ENCODE measurements at places on chromosomes 7 and 10.

DNA sequence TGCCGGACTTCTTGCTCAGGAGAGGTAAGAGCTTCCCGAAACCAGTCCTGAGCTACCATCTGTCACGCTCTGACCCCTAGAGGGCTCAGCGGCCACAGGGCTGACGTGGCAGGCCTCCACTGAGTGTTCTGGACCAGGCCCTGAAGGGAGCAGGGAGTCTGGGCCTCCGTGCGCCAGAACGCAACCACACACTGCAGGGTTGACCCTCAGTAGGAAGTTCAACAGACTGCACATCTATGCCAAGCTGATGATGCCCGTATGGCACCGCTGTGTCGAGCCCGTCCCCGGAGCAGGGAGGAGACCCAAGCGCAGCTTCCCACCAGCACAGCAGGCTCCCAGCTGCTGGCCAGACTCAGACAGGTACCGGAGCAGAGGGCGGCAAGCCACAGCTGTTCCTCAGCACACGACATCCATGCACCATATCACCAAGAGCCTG, 39.2 kb downstream of the CAMK2B start:
- no peak for DNase-seq

GRCh38 chr7:125363873-125364272, 434.2 kb upstream of the POT1 start:
- no peak for DNase-seq

DNA sequence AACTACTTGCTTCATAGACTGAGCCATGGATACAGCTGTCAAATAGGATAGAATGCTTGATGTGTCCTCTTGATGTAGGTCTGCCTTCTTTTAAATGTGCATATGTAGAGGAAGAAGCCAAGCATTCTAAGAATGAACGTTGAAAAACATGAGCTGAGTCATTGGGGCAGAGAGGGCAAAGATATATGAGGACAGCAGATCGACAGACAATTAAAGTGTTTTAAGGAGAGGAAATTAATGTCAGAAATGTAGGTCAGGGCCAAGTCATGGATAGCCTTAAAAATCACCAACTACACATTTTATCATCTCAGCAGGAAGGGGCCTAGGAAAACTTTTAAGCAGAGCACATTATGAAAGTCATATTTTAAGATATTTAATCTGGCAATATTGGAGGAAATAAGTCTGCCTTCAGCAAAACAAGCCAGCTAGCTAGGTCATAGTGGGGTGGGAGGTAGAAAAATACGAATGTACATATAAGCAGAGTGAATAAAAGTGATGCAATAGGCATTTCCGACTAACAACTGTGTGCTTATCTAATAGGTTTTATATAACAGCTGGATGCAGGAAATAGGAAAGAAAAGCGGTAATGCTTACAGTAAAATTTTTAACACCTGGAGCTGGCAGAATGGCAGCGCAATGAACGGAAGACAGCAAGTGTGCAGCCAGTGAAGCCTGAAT, 638.3 kb upstream of the TPK1 start:
- no peak for DNase-seq

DNA sequence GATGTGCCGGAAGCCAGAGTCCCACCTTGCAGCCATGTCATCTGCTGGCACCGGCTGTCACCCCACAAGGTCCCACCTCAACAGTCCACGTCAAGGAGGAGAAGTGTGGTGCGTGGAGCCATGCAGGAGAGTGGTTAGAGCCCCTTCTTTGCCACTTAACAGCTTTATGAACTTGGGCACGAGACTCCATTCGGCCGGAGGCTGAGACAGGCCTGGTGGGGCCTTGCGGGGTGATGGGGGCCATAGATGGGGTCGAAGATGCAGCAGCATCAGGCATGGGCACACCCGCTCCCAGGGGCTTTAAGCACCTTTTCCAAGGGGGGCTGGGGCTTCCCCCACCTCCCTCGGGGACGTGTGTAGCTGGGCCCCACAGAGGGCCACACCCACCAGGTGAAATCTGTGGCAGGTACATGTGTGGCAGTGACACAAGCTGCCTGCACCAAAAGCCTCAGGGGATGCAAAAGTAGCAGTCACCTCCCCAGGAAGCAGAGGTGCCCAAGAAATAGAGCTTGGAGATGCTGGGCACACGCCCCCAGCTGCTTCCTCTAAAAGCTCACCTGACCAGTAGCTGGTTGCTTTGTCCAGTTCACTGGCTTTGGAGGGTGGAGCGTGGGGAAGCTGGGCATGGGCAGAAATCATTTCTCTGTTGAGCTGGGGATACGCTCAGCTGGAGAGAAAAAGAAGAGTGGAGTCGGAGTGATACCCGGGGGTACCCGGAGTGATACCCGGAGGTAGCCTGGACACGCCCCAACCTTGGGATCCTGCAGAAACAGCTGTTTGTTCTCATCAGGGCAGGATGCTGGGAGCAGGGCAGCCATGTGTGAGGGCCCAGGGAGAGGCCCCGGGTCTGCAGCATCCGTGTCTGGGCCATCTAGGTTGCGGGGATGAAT, 199.8 kb downstream of the EBF3 start:
- DNase-seq = no peak

DNA sequence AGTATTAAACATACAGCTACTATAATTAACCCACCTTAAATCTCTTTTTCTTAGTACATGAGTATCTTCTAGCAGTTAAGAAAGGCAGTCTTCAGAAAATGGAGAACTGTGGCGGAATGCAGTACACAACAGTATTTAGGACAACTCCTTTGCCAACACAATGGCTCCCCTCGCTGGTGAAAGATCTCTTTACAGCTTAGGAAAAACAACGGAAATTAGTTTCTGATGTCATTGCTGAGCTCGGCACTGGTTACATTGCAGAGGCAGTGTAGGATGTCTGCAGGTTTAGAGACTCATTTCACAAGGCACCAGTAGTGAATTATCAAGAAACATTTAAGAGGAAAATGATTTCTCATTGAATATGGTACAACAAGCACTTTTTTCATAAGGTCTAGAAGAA, 43.4 kb downstream of the GLRX3 start:
- DNase-seq = no peak

GRCh38 chr7:6385909-6386560, 61.7 kb downstream of the DAGLB start:
- DNase-seq = no peak

DNA sequence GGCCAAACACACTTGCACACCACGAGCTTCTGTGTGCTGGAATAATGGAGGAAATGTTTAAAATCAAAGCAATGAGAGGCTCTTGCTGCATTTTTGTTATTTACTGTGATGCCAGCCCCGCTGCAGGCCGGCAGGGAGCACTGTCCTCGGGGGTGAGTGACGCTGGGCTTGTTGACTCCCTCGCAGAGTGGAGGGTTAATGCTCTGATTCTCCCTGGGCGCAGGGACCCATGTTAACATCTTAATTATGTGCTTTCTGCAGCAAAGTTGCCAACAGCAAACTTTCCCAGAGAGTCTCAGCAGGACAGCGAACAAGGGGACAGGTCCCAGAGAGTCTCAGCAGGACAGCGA, 22.9 kb downstream of the SCART1 start:
- no peak for DNase-seq

DNA sequence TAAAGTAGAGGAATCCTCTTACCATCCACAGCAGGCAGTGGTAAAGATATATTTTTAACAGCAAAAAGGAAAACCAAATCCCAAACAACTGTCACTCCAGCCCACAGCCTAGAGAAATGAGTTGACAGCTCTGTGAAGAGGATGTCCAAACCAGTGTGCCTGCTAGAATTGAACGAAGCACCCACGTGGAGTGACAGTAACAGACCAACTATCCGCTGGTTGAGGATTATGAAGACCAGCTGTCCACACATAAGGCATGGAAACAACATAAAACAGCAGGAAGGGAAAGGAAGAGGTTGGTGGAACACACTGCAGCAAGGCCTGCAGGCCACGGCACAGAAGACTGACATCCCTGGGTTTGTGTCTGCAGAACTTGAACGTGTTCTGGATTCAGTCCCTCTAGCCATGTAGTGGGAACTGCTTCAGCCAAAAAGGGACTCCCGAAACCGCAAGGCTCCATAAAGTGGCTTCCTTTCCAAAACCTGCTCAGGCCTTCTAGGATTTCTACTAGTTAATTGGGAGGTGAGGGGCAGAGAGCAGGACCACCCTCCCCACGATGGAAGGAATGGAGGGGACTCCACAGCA, 324.4 kb downstream of the BICC1 start:
- DNase-seq = no peak

- no peak for DNase-seq
Measured at GRCh38 chr7:158237672-158238335, 349.8 kb downstream of the PTPRN2 start.
